ENCODE measurements at places on chromosomes 5 and 9. TPM values are rescaled to one million over a fixed set of nuclear protein-coding genes. Genes with fewer than 3 reads are reported as not detected.

PDLIM7 gene
- total RNA-seq: 48.3 TPM

GNA14 gene
- total RNA-seq: not detected

GADD45G gene
- total RNA-seq: 10.9 TPM

NFIL3 gene
- 54.1 TPM for total RNA-seq

CCDC183 gene
- 0.55 TPM for total RNA-seq

EQTN gene
- total RNA-seq: not detected

ACTBL2 gene
- not detected for total RNA-seq

ZNF658 gene
- 3.1 TPM for total RNA-seq

GRM6 gene
- not detected for total RNA-seq
